ENCODE measurements at places on chromosomes 2 and 18.

DNA sequence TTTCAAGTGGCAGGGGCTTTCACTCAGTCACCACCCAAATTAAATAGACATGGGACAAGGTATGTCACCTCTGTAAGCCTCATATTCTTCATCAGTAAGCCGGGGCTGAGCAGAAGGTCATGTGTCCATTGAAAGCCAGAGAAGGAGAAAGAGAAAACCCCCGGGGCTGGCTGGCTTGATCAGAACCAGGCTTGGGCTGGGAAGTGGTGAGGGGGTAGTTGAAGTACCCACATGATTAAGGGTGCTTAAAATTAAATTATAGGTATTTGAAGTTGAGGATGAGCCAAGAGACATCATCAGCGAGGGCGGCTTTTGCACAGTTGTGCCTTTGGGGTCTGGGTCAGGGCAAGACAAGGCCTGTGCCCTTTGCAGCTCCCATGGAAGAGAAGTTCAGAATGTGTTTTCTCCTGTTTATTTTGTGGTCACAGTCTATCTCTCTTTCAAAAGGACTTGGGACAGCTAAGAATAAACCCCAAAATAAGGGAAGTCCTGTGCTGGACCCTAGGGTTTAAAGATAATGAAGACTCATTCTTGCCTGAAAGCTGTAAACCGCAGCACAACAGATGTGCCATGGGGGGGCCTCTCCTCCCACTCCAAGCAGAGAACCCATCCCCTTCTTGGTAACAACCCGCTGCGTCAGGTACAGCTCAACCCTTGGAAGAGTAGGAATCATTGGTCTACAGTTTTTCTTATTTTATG lies 10.7 kb downstream of the DBI start:
- DNase-seq, result no peak

GRCh38 chr2:94984964-94985575 lies 40.4 kb upstream of the MAL start:
- DNase-seq, result no peak

- no peak for DNase-seq
These were observed 538.7 kb downstream of the TRIB2 start for GRCh38 chr2:13255485-13255884.

- DNase-seq, result no peak
These were observed 87.7 kb downstream of the EHBP1 start for GRCh38 chr2:62793213-62793612.

- DNase-seq, result peak; percentile 95
These were observed 5.3 kb upstream of the MOCOS start for GRCh38 chr18:36181898-36182506.

DNA sequence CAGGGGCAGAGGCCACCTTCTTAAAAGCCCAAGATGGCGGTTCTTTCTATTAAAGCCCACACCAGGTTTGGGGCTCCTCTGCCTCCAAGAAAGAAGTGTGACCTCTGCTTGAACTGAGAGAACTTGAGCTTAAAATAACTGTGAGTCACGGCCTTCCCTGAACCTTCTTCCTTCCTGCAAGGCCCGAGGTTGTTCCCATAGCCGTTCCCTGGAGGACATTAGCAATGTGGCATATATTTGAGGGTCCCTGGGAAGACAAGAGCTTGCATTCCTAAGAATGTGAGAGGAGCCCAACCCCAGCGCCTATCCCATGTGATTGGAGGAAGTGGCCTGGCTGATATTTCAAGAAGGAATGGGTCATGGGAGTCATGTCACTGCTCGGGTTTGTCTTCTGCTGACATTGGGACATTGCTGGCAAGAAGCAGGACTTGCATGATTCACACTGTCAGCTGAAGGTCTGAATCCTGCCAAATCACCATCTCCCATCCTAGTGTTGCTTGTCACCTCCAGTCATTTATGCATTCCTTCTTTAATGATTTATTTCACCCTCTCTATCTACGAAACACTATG lies 168.1 kb downstream of the TRIB2 start:
- peak; percentile 9 for DNase-seq

- no peak for DNase-seq
These were observed 59.2 kb downstream of the SERPINB8 start for GRCh38 chr18:64029096-64029495.

- DNase-seq, result no peak
These were observed 293.5 kb upstream of the SLC39A10 start for GRCh38 chr2:195363496-195363895.

- no peak for DNase-seq
These were observed 82.0 kb upstream of the PROKR1 start for GRCh38 chr2:68561372-68561771.

- DNase-seq, result no peak
These were observed 420.3 kb downstream of the SOCS6 start for GRCh38 chr18:70709144-70709543.

- no peak for DNase-seq
These were observed 207.0 kb upstream of the AGAP1 start for GRCh38 chr2:235286622-235287374.

GRCh38 chr2:76861708-76862107 lies 660.5 kb downstream of the LRRTM4 start:
- no peak for DNase-seq

GRCh38 chr2:50612306-50612705 lies 419.6 kb downstream of the NRXN1 start:
- DNase-seq, result no peak

- DNase-seq, result no peak
These were observed 318.3 kb upstream of the KLHL29 start for GRCh38 chr2:23066686-23067085.

- peak; percentile 63 for DNase-seq
These were observed 29.2 kb upstream of the PPP4R1 start for GRCh38 chr18:9643549-9643948.

DNA sequence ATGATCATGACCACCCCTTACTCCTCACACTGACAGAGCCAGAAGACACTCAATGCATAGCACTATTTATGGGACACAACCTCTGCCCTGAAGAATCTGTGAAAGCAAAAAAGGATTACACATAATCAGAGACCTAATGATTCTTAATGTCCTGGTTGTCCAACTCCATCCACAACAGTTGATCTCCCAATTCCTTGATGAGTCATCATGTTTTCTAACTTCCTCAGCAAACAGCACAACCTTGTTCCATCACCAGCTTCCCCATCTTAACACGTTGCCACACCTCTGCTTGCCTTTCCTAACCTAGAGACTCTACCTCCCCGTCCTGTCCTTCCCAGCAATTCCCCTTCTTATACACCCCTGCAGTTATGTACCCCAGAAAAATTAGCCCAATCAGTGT lies 13.2 kb upstream of the MARCHF4 start:
- DNase-seq, result no peak

DNA sequence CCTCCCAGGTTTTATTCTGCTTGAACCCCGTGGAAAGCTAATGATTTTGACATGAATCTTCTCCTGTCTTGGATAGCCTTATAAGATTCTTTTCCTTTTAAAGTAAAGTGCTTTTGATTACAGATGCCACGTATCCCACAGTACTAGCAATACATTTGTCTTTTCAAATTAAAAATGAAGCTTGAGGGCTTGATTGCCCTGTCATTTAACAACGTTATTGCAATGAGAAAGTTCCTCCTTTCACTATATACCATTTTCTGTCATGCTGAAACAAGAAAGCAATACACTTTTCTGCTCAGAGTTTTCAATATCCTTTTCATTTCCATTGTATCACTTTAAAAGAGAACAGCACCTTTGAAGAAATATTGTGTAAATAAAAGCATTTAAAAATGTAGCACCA lies 814.7 kb downstream of the LRP1B start:
- DNase-seq, result no peak

GRCh38 chr2:174603280-174603679 lies 5.7 kb upstream of the WIPF1 start:
- peak; percentile 85 for DNase-seq

DNA sequence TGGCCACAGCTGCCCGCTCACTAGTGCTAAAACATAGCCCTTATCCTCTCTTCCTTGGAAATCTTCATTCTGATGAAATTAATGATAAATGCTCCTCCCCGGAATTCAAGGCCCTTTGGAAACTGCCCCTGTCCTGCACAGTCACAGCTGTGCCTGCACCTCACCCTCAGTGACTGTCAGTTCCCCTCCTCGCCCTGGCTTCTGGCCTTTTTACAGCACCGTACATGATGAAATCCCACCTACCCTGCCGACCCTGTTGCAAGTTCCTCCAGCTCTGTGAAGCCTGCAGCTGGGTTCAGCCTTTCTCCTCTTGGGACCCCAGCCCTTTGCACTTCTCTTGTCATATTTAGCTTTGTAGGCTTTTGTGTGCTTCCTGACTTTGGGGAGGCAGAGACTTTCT lies 48.4 kb downstream of the DCDC2C start:
- DNase-seq, result no peak

DNA sequence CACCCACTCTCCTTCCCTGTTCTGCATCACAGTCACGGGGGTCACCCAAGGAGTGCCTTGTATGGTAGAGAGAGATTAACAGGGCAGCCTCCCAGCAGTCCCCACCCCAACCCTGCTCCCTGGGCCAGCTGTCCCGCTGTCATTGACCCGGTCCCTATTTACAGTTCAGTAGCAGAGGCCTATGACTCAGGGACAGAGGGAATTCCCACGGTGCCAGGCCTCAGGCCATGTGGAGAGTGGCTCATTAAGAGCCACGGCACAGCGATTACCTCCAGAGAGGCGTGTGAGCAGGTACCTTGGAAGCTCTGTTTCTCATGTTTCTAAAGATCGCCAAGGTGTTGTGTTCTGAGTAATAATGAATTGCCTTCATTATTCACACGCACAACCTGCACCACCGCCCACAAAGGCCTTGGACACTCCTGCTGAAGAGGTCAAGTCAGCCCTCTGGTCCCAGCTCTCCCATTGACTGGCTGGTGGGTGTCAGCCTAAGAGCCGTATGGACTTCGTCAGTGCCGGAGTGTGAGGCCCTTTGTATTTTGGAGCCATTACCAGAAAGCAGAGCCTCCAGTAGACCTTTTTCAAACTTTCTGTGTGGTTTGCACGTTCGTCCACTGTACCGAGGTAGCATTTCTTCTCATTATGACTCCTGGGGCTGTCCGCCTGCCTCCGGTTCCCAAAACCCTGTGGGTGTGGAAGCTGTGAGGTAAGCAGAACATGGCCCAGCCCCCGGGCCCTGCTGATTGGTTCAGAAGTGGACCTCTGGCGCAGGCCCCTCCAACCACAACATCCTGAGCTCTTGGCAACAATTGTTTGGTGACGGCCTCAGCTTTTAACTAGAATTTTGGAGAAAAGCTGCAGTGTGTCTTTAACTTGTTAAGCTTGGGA lies 47.0 kb downstream of the SERTAD2 start:
- no peak for DNase-seq

GRCh38 chr2:38499548-38500282 lies 103.0 kb downstream of the HNRNPLL start:
- DNase-seq, result no peak

- no peak for DNase-seq
These were observed 33.6 kb upstream of the ROCK2 start for GRCh38 chr2:11377928-11378545.

DNA sequence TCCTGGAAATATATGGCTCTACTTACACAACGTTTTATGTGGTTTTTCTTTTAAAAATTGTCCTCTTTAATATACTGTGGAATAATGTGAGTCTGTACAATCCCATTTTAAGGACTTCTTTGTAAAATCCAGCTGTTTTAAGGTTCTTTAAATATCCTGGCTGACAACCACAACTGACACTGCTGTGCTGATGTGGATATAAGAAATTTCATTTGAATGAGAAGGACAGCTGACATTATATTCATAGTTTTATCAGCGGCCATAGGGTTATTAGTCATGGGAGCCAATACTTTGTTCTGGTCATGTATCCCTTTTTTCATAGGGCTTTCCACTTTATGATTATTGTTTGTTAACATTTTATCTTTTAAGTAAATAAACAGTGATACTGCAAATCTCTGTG lies 169.5 kb downstream of the CAMKMT start:
- no peak for DNase-seq

- peak; percentile 50 for DNase-seq
These were observed 82.8 kb downstream of the SLC25A12 start for GRCh38 chr2:171811245-171811628.

DNA sequence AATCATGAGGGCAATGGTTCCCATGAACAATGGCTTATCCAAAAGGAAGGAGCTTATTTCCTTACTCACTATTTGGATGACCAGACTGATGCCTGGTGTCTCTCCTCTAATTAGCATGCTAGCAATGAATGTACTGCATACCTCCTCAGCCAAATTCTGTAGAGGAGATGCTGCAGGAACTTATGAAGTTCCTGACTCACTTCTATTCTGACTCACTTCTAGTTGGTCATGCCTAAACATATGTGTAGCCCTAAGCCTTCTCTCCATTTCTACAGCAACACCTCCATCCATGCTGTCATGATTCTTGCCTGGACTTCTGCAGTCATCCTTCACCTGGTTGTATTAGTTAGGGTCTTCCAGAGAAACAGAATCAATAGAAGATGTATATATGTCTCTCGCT lies 59.9 kb upstream of the MRPS9 start:
- no peak for DNase-seq

GRCh38 chr2:222671259-222672067 lies at the start of gene MOGAT1:
TSS of gene MOGAT1 (plus strand) at chr2:222671658. CDS start at chr2:222671786, 128 bp downstream.
- DNase-seq, result no peak

DNA sequence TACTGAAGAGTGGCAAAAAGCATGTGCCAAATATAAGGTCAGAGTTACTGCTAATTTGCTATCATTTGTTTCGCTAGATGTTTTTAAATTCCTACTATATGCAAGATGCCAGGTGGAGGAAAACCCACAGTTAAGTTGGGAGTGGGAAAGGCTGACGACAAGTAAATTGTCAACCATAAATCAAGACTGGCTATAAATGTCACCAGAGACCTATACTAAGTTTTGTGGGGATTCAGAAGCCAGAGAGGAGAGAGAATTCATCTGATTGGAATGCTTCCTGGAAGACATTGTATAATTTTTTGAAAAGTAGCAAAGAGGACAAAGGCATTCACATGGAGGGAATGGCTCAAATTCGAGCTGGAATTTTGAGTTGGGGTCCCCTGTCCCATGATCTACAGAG lies 64.3 kb downstream of the CFAP221 start:
- no peak for DNase-seq

- DNase-seq, result no peak
These were observed 115.7 kb downstream of the NCKAP5 start for GRCh38 chr2:133452583-133452982.

GRCh38 chr2:23220513-23221094 lies 164.4 kb upstream of the KLHL29 start:
- DNase-seq, result peak; percentile 27

GRCh38 chr2:235000426-235001236 lies 48.8 kb downstream of the SH3BP4 start:
- no peak for DNase-seq

GRCh38 chr2:127096718-127097470 lies 10.1 kb downstream of the BIN1 start:
- no peak for DNase-seq

DNA sequence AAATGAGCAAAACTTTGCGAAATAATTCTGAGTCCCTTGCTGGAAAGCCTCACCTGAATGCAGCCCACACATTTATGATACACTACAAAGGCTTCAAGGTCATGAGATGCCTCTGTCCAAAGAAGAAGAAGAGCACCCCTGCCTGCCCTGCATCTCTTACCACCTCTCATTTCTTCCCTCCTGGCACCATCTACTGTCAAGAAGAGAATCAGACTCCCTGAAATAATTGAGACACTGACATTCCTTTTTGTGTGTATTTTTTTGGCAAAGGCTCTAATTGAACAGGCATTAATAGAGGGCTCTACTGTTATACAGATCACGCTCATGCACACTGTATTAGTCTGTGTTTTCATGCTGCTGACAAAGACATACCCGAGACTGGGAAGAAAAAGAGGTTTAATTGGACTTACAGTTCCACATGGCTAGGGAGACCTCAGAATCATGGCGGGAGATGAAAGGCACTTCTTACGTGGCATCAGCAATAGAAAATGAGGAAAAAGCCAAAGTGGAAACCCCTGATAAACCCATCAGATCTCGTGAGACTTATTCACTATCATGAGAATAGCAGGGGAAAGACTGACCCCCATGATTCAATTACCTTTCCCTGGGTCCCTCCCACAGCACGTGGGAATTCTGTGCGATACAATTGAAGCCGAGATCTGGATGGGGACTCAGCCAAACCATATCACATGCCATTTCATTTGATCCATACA lies 176.3 kb downstream of the ALPK2 start:
- DNase-seq, result peak; percentile 26

Data from SK-MEL-5 (cell line).